ENCODE measurements at places on chromosomes 3 and 15.
A peak's percentile ranks its signal among the peaks of the same experiment; 100 is the strongest.

DNA sequence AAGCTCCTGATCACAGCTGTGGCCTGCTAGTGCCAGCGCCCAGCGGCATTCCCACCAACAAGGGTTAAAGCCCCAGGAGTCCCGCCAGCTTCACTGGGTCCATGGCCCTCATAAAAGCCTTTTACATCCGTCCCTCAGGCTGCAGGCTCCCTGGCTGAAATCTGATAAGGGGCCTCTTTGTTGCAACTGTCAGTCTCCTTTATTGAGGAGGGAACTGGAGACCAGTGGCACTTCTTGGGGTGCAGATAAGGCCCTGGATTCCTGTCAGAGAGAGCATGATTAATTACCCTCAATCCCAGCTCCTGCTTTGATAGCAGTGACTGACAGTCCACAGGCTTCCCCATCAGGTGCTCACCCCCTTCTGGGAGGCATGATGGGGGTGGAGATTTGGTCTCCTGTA is 30.9 kb upstream of the CLK3 start:
- DNase-seq = no peak

GRCh38 chr3:112394003-112394640 is 61.2 kb downstream of the CD200 start:
- DNase-seq = no peak

- no peak for DNase-seq
Measured at GRCh38 chr15:91863621-91864255, 10.2 kb downstream of the SLCO3A1 start.

DNA sequence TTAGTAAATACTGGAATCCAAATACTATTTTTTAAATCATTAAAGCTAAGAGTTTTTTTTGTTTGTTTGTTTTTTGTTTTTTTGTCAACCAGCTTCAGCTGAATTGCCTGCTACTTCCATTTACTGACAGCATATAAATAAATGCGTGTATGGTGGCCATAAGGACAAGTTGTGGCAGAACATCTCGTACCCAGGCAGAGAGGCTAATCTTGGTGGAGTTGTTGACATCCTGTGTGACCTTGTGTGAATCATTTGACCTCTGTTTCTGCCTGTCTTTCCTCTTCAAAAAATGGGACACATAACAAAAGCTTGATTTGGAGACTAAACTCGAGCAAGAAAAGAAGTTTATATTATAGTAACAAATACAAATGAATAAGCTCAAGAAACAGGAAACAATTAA is 734.2 kb downstream of the MCTP2 start:
- DNase-seq = no peak

DNA sequence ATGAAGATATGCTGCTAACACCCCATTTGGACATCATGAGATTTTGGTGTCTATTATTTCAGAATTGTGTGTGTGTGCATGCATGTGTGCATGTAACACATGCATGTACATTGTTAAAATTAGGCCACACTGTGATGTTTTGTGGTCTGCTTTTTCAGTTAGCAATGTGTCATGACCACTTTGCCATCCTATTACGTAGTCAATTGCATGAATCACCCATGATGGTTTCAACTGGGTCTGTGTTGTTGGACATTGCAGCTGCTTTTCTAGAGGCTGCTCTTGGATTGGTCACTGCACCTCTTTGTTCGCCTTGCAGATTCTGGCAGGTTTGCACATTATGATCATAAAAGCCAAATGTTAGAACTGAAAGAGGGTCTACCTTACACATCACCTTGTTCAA is 101.0 kb upstream of the THBS1 start:
- no peak for DNase-seq

DNA sequence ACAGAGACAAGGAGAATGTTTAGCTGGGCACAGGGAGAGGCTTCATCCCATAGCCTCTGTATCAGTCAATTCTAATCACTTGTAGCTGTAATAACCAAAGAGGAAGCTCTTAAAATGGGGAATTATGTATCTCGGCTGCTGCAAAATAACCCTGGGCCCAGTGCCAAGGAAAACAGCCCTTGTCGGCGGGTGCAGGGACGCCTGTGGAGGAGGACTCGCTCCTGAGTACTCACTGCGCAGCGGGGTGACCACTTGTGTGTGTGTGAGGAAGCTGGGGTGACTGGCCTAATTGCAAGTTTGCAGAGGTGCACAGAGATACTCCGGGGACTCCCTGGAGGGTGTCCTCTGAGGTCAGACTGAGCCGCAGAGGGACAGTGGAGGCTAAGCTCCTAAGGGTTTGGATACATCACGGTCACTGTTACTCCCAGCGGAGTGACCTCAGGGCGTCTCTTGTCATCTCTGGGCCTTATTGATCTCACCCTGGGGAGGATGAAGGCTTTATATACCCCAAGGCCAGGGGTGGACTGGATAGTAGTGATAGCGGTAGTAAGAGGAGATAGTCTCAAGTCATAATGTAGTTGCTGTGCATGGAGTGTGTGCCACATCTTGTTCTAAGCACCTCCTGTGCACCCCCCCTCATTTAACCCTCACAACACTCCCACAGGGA is 37.2 kb downstream of the SLC6A6 start:
- peak; percentile 86 for DNase-seq

GRCh38 chr3:186319945-186320344 is 42.1 kb downstream of the DGKG start:
- no peak for DNase-seq

- no peak for DNase-seq
Measured at GRCh38 chr3:70431911-70432310, 119.5 kb upstream of the MDFIC2 start.

GRCh38 chr3:133301194-133301593 is 98.7 kb upstream of the BFSP2 start:
- DNase-seq = no peak

- no peak for DNase-seq
Measured at GRCh38 chr3:134235577-134236076, 15.0 kb downstream of the RYK start.

GRCh38 chr3:99690761-99691369 is 52.5 kb downstream of the COL8A1 start:
- no peak for DNase-seq

GRCh38 chr3:140597792-140598191 is 80.1 kb upstream of the TRIM42 start:
- no peak for DNase-seq

DNA sequence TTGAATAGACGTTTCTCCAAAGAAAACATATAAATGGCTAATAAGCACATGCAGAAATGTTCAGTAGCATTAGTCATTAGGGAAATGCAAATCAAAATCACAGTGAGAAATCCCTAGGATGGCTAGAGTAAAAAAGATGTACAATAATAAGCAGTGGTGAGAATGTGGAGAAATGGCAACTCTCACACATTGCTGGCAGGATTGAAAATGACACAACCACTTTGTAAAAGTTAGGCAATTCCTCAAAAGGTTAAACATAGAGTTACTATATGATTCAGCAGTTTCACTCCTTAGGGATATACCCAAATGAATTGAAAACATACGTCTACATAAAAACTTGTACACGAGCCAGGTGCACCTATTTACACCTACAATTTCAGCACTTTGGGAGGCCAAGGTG is 108.7 kb downstream of the ITPR1 start:
- no peak for DNase-seq

GRCh38 chr3:69683082-69683806 is 56.0 kb upstream of the MITF start:
- DNase-seq = no peak

DNA sequence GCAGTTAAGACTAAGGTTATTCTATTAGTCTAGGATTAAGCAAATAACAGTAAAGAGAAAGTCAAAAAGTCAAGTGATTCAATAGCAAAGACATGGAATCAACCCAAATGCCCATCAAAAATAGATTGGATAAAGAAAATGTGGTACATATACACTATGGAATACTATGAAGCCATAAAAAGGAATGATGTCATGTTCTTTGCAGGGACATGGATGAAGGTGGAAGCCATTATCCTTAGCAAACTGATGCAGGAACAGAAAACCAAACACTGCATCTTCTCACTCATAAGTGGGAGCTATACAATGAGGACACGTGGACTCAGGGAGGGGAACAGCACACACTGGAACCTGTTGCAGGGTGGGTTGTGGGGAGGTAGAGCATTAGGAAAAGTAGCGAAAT is 29.0 kb downstream of the UNC13C start:
- DNase-seq = no peak

GRCh38 chr3:163726125-163726524 is 1352.2 kb downstream of the SI start:
- no peak for DNase-seq

DNA sequence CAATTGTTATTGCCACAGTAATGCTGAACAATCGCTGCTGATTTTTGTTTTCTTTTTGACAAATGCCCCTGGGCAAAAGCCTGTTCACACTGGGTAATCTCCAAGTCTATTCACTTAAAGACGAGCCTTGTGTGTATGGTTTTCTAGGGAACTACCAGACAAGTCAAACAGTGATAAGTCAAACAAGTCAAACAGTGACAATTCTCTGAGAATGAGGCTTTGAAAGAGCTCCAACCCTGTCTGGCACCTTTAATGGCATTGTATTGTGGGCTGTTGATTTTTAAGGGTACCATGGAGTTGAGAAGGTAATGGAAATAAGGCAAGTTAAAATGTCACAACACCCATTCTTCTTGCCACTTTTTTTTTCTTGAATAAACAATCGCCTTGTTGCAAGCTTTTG is 59.4 kb upstream of the TMC3 start:
- no peak for DNase-seq

DNA sequence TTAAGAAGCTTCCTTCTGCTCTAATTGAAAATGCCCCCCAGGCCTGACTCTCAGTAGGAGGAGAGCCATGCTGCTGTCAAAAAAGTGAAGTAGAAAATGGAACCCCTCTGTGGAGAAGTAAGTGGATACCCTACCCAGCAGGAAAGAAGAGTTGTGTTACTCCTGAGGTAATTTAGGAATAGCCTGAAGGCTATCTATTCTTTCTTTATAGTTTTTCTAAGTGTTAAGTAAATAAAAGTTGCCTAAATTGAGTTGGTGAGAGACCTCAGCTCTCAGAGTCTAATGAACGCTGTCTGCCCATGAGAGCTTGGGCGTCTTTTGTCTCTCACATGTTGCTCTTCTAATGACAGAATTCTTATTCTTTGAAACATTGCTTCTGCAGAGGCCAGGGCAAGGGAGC is 116.2 kb downstream of the NSUN3 start:
- DNase-seq = no peak

- no peak for DNase-seq
Measured at GRCh38 chr3:129460572-129460971, 20.5 kb downstream of the IFT122 start.

DNA sequence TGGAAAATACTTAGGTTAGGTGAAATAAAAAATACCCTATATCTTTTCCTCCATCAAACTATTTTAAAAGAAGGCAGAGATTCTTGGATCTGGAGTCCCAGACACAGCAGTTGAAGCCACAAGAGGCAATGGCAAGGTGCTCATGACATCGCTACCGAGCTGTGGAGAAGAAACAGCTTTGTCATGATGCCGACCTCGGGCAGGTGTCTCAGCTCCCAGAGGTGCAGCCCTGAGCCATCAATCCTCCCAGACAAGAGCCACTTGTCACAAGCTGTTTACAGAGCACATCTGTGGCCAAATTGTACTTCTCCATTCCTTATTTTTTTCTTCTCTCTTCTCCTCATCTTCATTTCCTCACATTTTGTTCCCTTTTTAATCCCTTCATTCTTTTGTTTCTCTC is 50.8 kb downstream of the GPR176 start:
- peak; percentile 4 for DNase-seq

DNA sequence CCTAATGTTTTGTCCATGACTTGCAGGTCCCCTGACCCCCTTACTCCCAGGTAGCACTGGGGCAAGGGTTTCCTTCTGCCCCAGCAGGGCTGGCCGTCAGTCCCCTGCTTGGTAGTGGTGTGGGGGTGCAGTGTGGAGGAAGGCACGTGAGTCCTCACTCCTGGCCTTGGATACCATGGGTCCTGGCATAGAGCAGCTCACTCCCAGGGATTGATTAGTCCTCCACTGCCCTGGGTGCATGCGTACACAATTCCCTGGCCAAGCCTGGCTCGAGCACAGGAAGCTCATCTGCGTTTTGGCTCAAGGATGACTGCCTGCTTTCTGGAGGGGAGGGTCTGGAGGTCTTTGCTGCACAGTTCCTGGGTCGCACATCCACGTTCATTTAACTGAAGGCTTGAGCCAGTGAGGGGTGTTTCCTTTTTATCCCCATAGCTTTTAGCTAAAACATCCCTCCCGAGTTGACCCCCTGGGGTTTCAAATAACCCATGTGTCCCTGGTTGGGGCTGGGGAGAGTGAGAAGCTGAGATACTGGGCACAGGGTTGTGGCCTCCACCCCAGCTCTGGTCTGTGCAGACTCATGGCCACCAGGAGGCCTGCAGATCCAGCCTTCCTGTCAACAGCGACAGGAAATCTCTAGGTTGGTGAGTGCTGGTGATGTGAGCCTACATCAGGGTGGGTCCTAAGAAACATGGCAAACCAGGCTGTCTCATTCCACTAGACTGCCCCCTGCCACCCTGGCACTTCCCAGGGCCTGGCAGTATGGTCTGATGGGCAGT is 11.5 kb downstream of the HEMK1 start:
- DNase-seq = no peak

GRCh38 chr3:33363113-33363800 is 76.9 kb downstream of the UBP1 start:
- DNase-seq = no peak

DNA sequence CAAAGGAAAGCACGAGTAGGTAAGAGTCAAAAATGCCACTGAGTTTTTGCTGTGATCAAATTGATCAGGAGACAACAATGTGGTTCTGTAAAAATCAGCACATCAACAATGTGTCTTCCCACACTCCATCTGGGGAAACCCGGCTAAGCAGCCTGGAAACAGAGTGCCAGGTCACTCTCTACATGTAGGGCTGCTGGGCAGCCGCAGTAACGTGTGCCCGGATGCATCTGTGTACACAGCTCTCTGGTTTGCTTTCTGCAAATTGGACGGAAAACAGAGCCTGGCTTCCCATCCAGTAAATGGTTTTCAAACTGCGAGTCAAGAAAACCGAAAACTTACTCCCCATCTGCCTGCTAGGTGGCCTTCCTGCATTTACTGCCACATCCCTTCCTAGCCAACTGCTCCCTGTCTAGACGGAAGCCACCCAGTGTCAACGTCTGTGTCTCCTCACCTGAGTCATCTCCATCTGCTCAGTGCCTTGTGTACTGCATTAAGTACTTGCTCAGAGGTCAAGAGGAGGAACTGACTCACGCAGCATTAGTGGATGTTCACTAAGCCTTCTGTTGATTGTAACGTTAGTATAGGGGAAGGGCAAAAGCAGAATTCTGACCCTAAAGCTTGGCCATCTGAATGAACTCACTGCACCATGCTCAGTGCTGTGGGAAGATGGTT is 124.1 kb downstream of the TJP1 start:
- no peak for DNase-seq

GRCh38 chr15:52008698-52009434 is 10.2 kb upstream of the MAPK6 start:
- no peak for DNase-seq

- DNase-seq = no peak
Measured at GRCh38 chr15:69071260-69071659, 56.8 kb downstream of the NOX5 start.

Measured in hematopoietic multipotent progenitor cell (in vitro differentiated cells).